ENCODE measurements at places on chromosomes 4 and X.

- DNase-seq = no peak
These were observed 165.0 kb downstream of the RAPGEF2 start for GRCh38 chr4:159267869-159268285.

DNA sequence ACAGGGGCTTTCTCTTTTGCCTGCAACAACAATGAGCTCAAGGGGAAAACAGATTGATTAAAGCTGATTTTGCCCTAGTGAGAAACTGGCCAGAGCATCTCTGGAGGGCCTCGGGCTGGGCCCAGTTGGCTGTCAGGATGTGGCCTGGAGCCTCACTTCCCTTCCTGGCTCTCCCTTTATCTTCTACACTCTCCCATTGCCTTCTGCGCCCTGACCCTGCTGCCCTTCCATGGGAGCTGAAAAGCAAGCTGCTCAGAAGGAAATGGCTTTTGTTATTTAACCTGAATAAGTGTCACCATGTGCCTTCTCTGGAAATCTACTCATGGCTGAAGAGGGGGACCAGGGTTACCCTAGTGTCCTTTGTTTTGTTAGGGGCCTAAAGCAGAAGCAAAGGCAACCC, 43.8 kb downstream of the NHSL2 start:
- DNase-seq = no peak

GRCh38 chr4:5292101-5292500, 240.8 kb downstream of the STK32B start:
- DNase-seq = no peak

DNA sequence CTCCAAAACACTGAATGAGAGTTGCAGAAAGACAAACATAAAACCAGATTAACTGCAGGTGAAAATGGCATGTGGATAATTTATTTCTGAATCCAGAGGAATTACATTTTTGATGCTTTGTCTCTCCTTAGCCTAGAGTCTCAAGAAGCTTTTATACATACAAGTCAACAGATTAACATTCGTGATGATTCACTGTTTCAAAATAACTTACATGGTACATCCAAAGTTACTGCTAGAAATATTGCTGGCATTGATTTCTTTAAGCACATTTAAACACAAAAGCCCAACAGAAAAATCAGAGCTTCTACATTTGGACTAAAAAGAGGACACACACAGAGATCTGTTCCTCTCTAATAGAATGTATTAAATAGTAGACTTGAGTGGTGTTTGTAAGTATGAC, 105.6 kb downstream of the AMELX start:
- DNase-seq = no peak

- DNase-seq = no peak
These were observed 88.2 kb downstream of the CRMP1 start for GRCh38 chr4:5804656-5805055.

DNA sequence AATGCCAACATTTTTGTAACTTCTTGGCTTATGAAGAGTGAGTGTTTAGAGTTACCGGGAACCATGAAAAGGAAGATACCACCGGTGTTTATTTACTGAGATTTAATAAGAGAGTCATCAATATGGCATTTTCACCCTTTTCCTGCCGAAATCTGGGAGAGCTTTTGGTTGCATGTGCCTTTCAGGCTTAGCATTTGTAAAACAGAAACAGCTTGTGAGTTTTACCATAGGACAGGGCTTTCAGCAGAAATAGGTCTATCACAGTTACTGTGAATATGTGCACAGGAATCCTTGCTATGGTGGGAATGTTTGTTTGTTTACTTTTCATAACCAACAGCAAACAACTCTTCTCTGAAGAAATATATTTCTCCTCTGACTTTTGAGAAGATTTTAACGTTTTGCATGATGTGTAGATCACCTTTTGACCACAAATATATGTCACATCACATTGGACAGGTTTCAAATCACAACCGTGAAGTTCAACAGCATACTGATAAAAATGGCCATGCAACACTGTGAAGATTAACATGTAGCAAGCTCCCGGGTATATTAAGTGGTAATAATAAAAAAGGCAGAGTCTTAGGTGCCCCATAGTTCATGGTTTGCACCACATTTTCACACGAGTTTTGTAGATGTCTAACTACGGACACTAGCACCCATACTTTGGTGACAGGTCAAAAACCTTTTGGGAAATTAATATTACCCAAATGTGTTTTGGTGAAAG, 21.3 kb downstream of the ARHGAP24 start:
- DNase-seq = no peak

All from SK-N-DZ (cell line).